ENCODE measurements at places on chromosomes 2 and 18.
A peak's percentile ranks its signal among the peaks of the same experiment; 100 is the strongest.

GRCh38 chr2:74372674-74373073, 7.4 kb downstream of the DCTN1 start:
- no peak for DNase-seq

GRCh38 chr2:25787020-25787419, 91.3 kb downstream of the ASXL2 start:
- DNase-seq: no peak

DNA sequence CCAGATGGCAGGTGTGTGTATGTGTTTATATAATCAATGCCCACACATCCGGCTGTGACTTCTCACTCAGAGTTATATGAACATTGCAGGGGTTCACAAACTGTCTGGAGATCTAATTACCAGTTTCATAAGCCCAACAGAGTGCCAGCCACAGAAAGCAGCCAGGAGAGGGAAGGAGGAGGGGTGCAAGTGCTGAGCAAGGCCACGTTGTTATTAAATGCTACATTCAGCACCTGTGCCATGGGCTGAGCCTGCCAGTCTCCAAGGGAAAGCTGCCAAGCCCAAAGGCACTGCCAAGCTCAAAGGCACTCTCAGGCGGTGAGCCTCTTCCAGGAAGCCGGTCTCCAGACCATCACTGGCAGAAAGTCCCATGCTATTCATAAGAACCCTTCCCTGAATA, 17.4 kb downstream of the XDH start:
- DNase-seq: no peak

DNA sequence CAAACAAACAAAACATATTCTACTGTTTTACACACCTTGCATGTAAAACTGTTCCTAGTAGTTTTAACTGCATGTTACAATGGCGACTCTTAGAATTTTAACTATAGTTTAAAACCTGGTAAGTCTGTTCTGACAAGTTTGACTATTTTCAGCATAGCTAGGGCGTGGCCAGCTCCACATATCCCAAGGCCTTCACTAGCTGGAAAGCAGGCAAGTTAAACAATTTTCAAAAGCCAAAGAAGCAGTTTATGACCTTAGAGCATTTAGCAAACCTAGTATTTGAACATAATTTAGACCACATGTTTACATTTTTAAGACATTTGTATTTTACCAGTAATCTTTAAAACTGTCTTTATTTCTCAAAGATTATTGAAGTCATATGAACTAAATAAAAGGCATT, 402.8 kb upstream of the SYT4 start:
- DNase-seq: no peak

- DNase-seq: no peak
Observed at GRCh38 chr2:36861896-36862295, 104.4 kb downstream of the STRN start.

DNA sequence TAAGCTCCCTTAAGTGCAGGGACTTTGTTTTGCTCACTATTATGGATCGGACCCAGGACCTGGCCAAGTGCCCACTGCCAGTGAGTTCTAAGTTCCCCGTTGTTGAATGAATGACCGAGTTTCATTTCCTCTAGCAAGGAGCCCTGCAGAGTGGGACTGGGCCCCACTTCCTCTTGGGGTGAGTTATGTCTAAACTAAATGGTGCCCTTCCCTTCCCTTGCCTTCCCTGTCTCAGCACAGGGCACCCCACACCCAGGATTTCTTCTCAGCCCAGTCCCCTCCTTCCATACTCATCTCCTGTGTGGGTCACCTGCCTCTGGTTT, 195.3 kb upstream of the HS6ST1 start:
- no peak for DNase-seq

GRCh38 chr18:44946529-44947113, 265.9 kb downstream of the SETBP1 start:
- DNase-seq: peak; percentile 81

GRCh38 chr2:71276311-71277146, 49.6 kb upstream of the PAIP2B start:
- DNase-seq: no peak

- DNase-seq: no peak
Observed at GRCh38 chr2:62928015-62928414, 122.6 kb upstream of the OTX1 start.

DNA sequence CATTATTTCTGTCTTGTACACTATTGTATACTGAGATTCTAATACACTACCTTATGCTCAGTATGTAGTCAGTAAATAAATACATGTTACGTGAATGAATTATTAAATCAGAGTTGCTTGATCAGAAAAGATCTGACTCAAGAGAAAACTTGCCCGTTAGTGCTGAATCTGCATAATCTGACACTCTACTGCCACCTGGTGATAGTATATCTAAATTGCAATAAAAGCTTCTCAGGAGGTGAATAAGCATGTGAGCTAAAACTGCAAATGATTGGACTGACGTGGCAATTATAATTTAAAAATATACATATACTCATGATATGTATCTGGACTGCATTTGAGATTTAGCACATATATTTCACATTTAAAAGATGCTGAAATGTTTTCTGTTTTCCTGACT, 70.4 kb downstream of the KIAA1328 start:
- DNase-seq: no peak

DNA sequence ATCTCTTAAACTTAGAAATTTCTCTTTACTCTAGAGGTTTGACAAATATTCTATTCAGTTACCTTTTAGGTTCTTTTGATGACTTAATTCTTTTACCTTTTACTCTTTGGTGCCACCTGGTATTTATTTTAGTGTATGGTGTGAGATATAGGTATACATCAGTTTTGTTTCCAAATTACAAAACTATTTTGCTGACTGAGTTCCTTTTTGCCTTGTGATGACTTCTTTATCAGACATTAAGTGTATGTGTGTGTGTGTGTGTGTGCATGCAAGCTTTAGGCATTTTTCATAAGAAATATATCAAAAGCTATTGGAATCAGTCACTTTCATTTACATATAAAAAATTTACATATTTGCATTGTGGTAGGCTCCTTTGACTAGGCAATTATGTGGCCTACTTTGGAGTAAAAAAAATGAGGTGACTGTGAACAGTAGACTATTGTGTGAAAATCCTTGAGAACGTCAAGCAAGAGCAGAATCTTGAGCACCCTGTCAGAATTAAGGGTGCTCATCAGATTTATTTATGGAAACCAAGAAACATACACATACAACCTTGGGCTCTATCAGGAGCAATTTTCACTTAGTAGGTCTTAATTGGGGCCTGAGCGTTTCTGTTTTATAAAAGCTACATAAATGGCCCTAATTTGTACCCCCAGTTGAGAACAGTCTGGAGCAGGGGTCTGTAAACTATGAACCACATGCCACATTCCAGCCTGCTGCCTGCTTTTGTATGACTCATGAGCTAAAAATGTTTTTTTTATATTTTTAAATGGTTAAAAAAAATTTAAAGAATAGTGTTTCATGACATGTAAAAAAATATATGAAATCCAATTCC, 415.9 kb downstream of the SLC4A3 start:
- no peak for DNase-seq

DNA sequence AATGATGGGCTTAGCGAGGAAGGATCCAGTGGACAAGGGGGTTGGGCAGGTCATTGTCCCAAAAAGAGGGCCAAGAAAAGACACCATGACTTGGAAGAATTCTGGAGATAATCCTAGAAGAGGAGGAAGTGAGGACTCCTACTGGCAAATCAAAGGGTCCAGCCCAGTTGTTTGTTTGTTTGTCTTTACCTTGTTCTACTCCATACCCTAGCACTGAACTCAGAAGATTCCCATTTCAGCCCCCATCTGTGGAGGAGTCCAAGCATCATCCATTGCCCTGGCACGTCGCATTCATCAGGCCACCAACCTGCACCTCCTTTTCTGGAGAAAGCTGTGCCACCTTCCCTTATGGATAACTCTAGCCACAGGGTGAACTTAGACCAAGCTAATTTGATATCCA, 326.2 kb downstream of the EN1 start:
- no peak for DNase-seq

DNA sequence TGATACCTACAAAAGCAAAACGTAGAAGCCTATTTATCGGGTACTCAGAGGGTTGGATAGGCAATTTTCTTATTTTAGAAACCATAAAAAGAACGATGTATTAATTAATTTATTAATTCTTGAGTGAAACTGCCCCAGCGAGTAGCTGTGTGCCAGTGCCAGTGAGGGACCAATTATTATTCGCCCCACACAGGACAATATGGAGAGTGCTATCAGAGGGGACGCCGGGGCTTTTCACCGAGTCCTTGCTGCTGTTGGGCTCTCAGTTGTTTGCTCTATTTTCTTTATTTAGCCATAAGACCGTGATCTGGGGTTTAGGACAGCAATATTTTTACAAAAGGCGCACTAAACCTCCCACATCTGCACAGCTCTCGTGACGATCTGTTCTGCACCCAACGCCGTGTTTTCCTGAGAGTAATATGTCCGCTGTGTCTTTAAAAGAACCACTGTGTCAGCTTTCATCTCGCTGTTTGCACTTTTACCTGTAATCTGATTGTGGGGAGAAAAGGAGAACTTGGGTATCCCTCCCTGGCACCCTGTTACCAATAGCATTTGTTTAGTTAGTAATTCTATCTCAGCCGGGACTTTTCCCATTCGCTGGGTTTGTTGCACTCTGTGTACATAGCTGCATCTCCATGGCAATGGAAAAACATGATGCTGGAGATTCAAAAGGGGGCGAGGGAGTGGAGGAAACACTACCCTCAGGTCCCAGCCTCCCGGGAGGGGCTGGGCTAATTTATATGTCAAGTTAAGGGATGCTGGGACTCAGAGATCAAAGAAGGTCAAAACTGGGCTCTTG, 30.1 kb upstream of the ZNF516 start:
- DNase-seq: peak; percentile 86

- no peak for DNase-seq
Observed at GRCh38 chr2:170047331-170048065, 130.4 kb upstream of the MYO3B start.

- DNase-seq: no peak
Observed at GRCh38 chr2:15726321-15727057, 134.8 kb downstream of the DDX1 start.

DNA sequence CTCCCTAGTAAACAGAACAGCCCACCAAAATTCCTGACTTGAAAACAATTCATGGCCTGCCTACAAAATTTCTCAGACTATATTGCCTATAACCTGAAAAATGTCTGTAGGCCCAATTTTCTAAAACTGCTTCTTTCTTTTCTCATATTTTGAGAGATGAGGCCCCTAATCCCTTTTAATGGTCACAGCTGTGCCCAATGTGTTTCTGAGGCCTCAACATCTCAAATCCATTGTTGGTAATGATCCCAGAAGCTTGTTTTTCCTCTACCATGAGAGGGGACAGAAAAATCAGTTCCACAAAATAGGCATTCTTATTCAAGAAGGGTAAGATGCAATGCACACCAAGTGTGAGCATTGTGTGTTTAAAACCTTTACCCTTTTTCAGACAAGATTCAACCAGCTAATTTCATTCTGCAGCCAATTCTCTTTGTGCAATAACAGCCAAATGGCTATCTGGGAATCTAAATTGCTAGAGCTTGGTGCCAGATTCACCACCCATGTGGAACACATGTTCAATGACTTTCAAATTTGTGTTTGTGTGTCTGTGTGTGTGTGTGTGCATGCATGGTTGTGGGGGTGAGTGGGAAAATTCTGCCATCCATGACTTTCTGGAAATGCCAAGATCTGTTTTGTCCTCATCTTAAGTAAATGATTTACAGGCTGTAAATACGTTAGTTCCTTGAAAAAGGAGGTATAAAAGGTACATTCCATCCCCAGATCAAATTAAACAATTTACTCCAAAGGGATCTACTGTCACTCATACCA, 319.5 kb downstream of the TNS1 start:
- no peak for DNase-seq

DNA sequence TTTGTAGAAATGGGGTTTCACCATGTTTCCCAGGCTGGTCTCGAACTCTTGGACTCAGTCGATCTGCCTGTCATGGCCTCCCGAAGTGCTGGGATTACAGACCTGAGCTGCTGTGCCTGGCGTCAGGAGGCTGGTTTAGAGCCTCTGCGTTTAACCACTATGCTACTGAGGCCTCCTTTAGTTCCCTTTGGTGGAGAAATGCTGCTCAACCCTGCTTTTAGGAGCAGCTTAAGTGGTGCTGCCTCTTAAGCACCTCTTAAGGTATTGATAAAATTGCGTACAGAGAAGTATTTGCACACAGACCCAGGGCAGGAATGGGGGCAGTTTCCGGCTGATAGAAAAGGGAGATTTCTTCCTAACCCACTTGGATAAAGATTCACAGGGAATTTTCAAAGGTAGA, 8.0 kb downstream of the CD8A start:
- no peak for DNase-seq

DNA sequence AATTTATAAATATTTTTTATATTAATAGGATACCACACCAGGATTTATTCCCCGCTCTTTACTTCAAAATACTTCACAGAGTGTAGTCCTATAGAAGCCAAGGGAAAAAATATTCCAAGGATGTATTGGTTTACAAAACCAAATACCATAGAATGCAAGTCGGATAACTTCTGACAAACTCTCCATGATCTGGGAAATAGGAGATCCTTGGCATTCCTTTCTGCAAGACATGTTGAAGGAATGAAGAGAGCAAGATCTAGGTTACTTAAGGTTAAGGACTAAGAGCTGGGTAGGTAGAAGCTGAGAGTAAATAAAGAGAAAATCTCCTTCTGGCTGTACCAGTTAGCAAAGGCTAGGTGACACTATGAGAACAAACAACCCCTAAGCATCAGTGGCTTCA, 141.2 kb downstream of the LRATD1 start:
- no peak for DNase-seq

GRCh38 chr2:45391866-45392265, 219.2 kb downstream of the SRBD1 start:
- DNase-seq: no peak

DNA sequence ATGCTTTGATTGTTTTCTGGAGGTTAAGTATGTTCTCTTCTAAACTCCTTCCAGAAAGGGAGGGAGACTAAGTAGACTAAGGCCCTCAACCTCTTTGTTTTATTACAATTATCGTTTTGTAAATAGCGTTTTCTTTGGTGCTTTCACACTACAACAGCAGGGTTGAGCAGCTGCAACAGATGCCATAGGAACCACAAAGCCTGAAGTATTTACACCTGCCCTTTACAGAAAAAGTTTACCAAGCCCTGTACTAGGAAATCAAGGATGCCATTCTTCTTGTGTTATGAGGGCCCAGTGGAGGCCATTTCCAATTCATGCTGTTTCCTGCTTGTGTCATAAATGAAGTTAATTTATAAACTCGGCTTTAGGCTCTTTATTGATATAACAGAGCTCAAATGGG, 914.8 kb downstream of the DCDC2C start:
- no peak for DNase-seq
